Neural crest cell (in vitro differentiated cells): ENCODE measurements at places on chromosomes 2 and 18. TPM values are rescaled to one million over a fixed set of nuclear protein-coding genes. Genes with fewer than 3 reads are reported as not detected.

- peaks cover 21% of the 10 kb centered on the region for H3K36me3 ChIP-seq
- H3K27ac ChIP-seq, result peak overlapping the region; percentile 81
- no peaks in the 10 kb centered on the region for H3K27me3 ChIP-seq
- DNase-seq, result no peak
Observed at GRCh38 chr2:159034713-159035112, 66.3 kb downstream of the TANC1 start.

- peaks cover 27% of the 10 kb centered on the region for H3K4me1 ChIP-seq
- no peak for DNase-seq
- H3K27me3 ChIP-seq, result no peaks in the 10 kb centered on the region
Observed at GRCh38 chr2:71692621-71693277, 239.4 kb downstream of the DYSF start.

DNA sequence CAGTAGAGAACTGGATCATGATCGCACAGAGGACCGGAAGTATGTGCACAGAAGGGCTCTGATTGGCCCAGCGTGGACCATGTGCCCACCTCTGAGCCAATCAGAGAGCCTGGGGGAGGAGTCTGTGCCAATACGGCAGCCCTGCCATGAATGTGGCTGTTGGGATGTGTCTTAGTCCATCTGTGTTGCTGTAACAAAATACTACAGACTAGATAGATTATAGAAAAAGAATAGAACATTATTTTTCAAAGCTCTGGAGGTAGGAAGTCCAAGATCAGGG, 132.0 kb downstream of the NDUFA10 start:
- H3K27me3 ChIP-seq, result peaks cover 13% of the 10 kb centered on the region
- no peaks in the 10 kb centered on the region for H3K36me3 ChIP-seq
- H3K4me1 ChIP-seq, result no peaks in the 10 kb centered on the region
- H3K27ac ChIP-seq, result no peak overlapping the region

Gene GPR155
- total RNA-seq, result 1.5 and 1.7 TPM in 2 replicates

- no peak overlapping the region for H3K27ac ChIP-seq
- H3K4me1 ChIP-seq, result peaks cover 11% of the 10 kb centered on the region
- no peak overlapping the region for H3K4me3 ChIP-seq
Observed at GRCh38 chr2:10864251-10864650, 47.5 kb upstream of the KCNF1 start.
